NCI-H1930 (cell line): ENCODE measurements at places on chromosomes 2 and 18.

DNA sequence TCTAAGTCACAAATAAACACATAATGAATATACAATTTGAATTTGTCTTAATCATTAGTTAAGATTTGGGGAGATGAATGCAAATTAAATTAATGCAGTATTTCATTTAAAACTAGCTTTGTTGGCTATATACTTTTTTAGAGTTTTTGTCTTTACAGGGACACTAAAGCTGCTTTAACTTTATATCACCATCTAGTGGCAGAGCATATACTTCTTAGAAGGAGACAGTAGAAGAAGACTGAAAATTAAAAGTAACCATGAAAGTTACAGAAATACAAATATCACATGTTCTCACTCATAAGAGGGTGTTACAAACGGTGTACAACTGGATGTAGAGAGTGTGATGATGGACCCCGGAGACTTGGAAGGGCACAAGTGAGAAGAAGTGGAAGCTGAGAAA, 268.3 kb upstream of the NETO1 start:
- no peak for DNase-seq

DNA sequence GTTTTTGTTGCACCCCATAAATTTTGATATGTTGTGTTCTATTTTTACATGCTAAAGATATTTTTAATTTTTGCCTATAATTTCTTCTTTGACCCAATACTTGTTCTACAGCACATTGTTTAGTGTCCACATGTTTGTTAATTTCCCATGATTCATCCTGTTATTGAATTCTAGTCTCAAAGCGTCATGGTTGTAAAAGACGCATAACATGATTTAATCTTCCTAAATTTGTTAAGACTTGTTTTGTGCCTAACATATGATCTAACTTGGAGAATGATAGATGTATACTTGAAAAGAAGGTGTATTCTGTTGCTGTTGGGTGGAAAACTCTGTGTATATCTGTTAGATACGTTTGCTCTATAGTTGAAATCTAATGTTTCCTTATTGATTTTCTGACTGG, 27.1 kb upstream of the SULT1C3 start:
- DNase-seq = no peak

GRCh38 chr2:220281771-220282170, 654.3 kb downstream of the SLC4A3 start:
- DNase-seq = no peak

- no peak for DNase-seq
These were observed 119.1 kb upstream of the KLF7 start for GRCh38 chr2:207284556-207285472.

GRCh38 chr18:26549263-26550094, 1.1 kb upstream of the KCTD1 start:
- DNase-seq = peak; percentile 9

- DNase-seq = no peak
These were observed 26.2 kb upstream of the KDM3A start for GRCh38 chr2:86414996-86415395.

DNA sequence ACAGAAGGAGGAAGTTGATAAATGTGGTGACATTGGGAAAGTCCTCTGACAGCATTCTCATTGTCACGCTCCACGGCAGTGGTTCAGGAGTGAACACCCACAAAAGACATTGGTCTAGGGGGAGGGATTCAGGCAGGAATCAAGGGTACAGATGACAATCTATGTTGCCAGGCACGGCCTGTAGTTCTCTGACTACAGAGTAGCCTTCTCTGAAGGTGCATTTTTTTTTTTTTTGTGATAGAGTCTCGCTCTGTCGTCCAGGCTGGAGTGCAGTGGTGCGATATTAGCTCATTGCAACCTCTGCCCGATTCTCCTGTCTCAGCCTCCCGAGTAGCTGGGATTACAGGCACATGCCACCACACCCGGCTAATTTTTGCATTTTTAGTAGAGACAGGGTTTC, 7.4 kb upstream of the MOB1A start:
- DNase-seq = no peak

DNA sequence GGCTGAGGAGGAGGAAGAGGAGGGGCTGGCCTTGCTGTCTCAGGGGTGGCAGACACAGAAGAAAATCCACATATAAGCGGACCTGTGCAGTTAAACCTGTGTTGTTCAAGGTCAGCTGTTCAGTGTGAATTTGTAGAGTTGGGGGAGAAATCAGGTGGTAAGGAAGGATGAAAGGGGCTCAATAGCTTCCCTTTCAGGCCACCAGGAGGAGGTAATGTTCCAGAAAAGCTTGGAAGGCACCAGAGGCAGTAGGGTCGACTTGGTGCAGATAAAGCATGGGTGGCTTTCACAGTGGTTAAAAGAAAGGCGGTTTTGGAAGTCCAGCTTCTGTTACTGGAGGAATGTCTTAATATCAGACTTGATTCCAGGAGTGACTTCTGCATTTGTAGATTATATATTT, 167.4 kb downstream of the THSD7B start:
- peak; percentile 16 for DNase-seq

GRCh38 chr2:174595891-174596397, 1.7 kb downstream of the WIPF1 start:
- no peak for DNase-seq

GRCh38 chr2:99181624-99182000, 628 bp downstream of the MRPL30 start:
- no peak for DNase-seq

DNA sequence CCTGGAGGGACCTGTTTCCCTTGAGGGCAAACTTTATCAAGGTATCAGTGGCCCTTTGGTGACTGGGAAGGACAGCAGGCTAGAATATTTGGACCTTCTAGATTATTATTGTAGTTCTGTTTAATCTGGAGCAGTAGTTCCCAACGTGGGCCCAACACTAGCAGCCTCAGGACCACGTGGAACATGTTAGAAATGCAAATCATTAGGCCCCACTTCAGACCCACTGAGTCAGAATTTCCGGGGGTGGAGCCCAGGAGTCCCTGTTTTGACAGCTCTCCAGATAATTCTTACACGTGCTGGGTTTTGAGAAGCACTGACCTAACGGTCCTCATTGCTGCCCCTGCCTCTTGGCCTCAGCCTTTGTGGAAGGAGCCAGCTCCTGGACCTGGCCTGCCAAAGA, 25.5 kb upstream of the DYNC2LI1 start:
- no peak for DNase-seq

DNA sequence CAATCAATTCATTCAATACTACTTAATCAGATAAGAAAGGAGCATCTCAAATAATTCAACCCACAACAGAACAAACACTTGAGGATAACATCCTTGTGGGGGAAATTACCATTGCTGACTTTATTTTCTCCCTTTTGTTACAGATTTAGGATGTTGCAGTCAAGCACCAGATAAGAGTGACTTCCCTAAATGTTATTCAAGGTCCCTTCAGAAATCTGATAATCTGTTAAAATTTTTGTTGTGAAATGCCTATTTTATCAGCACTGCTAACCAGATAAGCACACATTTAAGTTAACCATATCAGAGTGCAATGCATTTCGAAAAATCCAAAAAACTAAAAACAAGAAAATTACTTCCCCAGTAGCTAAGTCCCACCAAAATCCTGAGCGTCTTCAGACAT, 33.5 kb downstream of the SUMO1 start:
- no peak for DNase-seq

DNA sequence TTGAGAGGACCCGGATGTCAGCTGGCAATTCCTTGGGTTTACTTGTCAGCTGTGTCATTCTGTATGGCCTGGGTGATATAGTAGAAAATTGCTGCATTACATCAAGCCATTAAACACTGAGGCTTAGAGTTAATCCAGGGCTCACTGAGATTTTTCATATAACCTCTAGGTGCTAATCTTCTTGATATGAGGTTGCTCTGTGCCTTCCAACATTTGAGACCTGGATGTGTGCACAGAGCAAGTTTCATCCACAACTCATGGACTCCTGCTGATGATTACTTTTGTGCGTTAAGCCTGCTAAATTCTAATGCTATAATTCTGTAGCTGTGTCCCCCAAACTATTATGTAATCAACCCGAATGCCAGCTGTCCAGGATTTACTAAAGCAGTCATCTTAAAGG, 178.4 kb upstream of the CDH20 start:
- no peak for DNase-seq

- DNase-seq = no peak
These were observed 12.1 kb upstream of the PXDN start for GRCh38 chr2:1756456-1756855.

DNA sequence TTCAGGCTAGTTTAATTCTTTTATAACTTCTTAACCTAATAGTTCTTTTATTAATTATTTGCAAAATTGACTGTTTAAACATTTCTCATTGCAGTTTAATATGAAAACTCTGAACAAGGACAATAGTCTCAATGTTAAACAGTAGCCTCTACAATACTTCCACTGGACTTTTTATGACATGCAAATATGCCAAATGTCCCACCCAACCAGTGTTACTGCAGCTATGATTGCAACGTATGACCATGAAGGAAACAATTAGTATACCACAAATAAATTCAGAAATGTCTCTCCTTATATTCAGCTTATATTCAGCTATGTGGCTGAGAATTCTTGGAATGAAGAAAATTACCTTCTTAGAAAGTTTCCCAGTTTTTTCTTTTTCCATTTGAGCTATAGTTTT, 688.6 kb downstream of the DCC start:
- DNase-seq = no peak

- DNase-seq = no peak
These were observed 10.4 kb downstream of the UBE2E3 start for GRCh38 chr2:180990794-180991193.

DNA sequence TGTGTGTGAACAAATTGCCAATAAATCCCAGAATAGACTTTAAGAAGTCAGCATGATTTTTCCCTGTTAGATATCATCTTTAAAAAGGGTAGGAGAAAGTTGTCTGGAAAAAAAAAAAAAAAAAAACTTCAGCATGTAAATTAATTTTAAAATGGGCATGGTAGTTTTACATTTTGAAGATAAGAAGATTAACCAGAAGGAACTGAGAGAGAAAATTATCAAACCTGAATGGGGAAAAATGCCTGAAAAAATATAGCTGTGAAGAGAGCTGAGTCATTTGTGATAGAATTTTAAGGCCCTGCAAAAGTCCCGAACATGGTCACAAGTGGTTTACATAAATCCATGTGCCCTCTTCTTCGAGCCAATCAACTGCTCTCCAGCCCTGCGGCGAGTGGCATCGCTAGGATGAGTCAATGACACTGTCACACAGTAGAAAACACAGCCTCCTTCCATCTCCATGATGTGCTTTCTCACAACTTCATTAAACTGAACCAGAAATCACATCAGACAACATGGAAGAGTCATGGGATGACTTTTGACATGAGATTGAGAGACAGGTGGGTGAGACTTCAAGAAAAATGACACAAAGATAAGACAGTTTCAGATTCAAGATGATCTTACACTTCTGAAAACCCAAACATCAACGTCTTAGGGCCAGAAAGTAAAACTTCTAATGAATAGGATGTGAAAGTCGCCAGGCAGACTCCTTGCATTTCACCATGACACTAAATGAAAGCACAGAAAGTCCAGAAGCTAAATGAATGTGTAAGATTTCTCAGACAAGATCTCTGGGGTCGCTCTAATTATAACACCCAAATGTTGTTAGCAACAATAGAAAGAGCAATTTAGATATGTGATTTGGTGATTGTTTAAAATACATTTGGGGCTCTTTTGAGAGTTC, 273.0 kb upstream of the ID2 start:
- no peak for DNase-seq

- DNase-seq = no peak
These were observed 54.9 kb upstream of the OTOS start for GRCh38 chr2:240195316-240195861.

DNA sequence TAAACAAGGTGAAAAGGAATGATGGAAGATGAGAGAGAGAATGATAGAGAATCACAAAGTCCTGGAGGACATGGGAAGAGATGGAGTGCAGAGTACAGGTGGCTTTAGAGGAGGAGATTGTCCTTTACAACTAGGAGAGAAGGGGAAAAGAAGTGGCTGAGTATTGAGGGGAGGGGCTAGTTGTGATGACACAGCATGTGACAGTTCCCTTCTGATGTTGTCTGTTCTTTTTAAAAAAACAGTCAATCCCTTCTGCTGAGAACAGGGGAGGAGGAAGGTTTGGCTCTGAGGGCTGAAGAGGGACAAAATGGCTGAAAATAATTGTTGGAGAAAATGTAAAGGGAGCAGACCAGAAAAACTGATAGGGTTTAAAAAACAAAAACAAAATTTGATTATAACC, 44.0 kb downstream of the STEAP3 start:
- DNase-seq = no peak

GRCh38 chr2:237118561-237119155, 33.0 kb downstream of the COPS8 start:
- DNase-seq = no peak

GRCh38 chr2:182816866-182817265, 49.6 kb downstream of the FRZB start:
- no peak for DNase-seq

DNA sequence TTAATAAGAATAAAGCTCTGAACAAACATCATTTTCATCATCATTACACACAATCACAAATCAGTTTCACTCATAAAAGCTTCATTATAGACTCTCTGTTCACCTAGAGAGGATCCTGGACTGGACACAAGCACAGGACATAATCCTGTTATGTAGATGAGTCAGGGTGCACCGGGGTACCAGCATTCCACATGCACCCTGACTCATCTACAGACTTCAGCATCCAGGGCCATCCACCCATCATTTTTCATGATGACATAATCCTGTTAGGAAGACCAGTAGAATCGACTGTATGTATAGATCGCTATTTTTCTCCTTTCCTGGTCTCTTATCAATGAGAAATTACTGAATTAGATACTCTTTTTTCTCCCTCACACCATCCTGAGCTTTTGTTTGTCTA, 73.7 kb upstream of the PIK3C3 start:
- no peak for DNase-seq

- DNase-seq = no peak
These were observed 4.5 kb downstream of the SEMA4F start for GRCh38 chr2:74658516-74658915.

GRCh38 chr18:74314759-74315463, 728 bp upstream of the C18orf63 start:
- no peak for DNase-seq
